Activated T-cell treated with anti-CD3 and anti-CD28 coated beads, Interleukin-2, amount 50 U/mL, for 24 hours (primary cell): ENCODE measurements at places on chromosomes 1 and 21.

- DNase-seq = no peak
Observed at GRCh38 chr21:31265366-31266013, 78.6 kb downstream of the TIAM1 start.

- DNase-seq = no peak
Observed at GRCh38 chr1:34918386-34918976, 11.0 kb downstream of the DLGAP3 start.

- DNase-seq = no peak
Observed at GRCh38 chr1:208318150-208318734, 74.1 kb upstream of the PLXNA2 start.

GRCh38 chr1:242212401-242212800, 213.5 kb upstream of the MAP1LC3C start:
- DNase-seq = no peak

DNA sequence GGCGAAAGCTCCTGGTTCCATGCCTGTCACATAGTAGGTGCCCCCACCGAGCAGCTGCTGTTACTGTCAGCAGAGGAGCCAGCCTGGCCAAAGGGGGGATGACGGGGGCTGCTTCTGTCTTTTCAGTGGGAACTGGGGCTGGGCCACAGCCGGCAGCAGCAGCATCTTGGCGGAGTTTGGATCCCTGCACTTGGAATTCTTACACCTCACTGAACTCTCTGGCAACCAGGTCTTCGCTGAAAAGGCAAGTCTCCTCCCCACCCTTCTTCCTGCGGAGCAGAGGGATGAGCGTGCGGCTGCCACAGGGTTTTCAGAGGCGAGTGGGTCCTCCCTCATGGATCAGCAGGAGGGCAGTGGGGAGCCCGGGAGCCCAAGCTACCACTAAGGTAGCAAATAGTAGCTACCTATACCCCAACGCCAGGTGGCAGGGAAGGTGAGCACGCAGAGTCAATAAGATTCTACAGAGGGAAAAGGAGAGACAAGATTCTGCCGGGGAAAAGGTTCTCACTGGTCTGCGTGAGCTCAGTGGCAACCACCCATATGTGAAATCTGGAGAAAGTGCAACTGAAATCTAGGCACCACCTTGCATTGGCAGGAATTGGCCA, 41.4 kb upstream of the SELENON start:
- DNase-seq = no peak

GRCh38 chr1:238777551-238777950, 608.8 kb upstream of the CHRM3 start:
- DNase-seq = no peak

- DNase-seq = no peak
Observed at GRCh38 chr21:25635310-25635709, 3.7 kb upstream of the JAM2 start.

GRCh38 chr1:115145226-115145625, 55.9 kb upstream of the TSPAN2 start:
- DNase-seq = no peak

DNA sequence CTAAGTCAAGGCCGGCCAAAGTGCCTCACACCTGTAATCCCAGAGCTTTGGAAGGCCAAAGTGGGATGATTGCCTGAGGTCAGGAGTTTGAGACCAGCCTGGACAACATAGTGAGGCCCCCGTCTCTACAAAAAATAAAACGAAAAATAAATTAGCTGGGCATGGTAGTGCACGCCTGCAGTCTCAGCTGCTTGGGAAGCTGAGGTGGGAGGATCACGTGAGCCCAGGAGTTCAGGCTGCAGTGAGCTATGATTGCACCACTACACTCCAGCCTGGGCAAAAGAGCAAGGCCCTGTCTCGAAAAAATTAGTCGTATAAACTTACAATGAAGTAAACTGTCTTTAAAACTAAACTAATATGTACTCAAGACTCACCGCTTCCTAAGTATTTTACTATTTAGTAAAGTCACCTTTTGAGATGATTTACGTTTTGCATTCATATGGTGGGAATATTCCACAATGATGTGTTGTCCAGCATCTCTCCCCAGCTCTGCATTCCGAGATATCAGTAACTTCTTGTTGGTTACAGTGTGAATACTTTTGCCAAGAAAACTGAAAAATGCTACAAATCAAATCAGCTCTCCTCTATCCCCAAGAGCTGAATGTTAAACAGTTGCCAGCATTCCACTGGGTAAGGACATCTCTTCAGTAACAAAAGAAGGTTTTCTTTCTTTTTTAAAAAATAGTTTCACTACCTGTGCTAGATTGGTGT, 84.9 kb upstream of the C21orf91 start:
- no peak for DNase-seq

GRCh38 chr1:202586018-202586821, 124.0 kb downstream of the SYT2 start:
- DNase-seq = no peak

DNA sequence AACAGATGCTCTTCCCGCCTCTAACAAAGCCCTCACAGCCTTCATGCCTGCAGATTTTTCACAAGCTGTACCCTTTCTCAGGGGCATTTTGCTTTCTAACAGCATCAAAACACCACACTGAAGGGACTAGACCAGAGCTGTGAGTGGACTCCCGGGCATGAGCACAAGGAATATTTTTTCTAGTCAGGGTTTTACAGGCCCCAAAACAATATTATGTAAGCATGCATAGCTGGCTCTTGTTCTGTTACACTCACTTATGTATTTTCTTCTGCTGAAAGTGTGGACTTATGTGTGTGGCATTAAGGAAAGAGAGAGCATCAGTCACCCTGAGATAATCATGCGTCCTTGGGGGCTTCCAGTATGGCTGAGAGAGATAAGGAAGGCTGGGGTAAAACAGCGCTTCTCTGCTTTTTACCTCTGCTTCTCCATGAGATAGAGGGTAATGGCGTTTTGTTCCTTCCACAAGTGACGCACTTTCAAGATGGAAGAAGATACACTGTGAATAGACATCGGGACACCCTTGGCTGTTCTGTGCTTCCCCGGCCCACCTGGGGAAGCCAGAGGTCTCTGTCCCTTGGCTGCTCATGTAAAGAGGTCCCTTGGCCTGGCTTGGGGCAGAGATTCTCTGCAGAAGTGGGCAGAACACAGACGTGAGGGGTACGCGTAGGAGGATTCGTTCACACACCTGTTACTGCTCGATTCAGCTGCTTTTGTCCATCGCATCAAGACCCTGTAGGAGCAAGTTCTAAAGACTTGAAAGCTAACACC, 266.7 kb upstream of the RAB4A start:
- DNase-seq = no peak

- DNase-seq = no peak
Observed at GRCh38 chr1:72438270-72438669, 155.9 kb upstream of the NEGR1 start.

DNA sequence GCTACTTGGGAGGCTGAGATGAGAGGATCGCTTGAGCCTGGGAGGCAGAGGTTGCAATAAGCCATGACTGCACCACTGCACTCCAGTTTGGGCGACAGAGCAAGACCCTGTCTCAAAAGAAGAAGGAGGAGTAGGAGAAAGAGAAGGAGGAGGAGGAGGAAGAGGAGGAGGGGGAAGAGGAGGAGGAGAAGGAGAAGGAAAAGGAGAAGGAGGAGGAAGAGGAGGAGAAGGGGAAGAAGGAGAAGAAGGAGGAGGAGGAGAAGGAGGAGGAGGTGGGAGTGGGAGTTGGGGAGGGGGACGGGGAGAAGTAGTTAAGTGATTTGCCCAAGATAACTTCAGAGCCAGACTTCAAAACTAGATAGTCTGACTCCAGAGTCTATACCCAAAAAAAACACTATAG, 55.5 kb upstream of the FOXD3 start:
- no peak for DNase-seq

DNA sequence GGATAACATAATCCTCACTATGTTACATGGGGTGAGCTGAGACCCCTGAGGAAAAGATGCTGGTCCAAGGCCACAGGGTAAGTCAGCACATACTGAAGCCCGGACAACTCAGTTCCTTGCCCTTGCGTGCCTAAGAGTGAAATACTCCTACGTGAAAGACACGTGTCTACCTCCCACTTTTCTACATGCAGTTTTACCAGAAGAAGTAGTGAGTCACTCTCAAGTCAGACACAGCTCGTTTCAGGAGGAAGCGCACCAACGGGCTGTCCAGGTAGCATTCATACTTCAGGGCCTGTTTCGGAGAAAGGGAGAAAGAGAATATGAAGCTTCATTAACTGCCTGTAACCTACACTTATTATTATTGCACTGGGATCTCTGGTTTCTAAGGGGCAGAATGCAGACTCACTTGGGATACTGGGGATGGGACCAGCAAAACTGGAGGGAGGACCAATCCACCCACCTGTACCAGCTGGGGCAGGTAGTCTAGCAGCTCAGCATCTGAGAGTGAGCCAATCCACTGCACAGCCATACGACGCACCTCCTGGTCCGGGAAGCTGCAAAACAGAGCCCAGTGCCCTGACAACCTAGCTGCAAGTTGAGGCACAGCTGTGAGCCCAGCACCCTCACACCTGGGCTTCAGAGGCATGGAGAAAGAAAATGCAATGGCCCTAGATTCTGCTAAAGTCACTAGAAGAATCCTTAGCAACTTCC, 32.4 kb upstream of the PPP1R15B start:
- no peak for DNase-seq

DNA sequence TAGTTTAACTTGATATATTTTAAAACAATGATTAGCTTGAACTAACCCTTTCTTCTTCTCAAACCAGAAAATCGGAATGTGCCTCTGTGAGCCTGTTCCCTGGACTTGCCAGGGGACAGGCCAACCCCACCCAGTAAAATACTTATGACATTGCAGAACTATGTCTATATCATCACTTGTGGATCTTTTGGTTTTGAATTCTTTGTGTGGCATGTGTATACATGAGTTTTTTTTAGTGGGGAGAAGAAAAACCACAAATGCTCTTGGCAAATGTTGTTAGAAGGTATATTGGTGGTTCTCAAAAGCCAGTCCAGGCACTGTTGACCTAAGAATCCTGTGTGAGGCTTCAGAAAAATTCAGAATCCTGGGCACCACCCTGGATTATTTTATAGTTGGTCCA, 347.4 kb downstream of the SIPA1L2 start:
- DNase-seq = no peak

DNA sequence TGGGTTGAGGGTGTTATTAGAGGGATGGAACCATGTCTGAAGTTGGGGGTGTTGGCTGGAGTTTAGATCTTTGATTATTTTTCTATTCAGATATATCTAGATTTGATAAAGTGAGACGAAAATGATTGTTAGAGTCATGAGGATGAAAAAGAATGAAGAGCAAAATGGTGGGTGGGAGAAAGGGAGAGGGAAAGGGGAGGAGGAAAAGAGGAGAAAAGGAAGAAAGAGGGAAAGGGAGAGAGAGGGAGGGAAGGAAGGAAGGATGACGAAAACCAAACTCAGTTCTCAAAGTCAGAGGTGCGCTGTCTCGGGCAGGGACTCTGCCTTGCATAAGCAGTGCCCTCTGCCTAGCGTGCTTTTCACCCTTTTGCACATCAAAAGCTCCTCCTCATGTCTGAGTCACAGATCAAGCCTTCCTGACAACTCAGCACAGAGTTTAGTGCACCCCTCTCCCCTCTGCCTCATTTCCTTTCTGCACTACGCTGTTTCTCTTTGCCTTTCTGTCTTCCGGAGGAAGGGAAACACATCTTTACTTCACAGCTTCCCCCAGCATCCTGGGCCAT, 225.8 kb upstream of the PROX1 start:
- peak; percentile 37 for DNase-seq

GRCh38 chr1:12567288-12567819, 50.7 kb downstream of the DHRS3 start:
- DNase-seq = no peak

DNA sequence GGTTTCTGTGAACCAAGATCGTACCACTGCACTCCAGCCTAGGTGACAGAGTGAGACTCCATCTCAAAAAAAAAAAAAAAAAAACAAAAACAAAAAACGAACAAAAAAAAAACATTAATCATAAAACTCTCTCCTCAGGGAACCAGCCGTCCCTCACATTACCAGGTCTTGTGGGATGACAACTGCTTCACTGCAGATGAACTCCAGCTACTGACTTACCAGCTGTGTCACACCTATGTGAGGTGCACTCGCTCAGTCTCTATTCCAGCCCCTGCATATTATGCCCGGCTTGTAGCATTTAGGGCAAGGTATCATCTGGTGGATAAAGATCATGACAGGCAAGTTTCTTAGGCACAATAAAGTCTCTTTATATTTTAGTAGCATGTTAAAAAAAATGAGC, 32.3 kb upstream of the AGO1 start:
- no peak for DNase-seq

GRCh38 chr1:244866355-244866754, 2.0 kb upstream of the HNRNPU start:
- DNase-seq = no peak

- no peak for DNase-seq
Observed at GRCh38 chr1:116578581-116578980, 7.8 kb upstream of the CD58 start.

DNA sequence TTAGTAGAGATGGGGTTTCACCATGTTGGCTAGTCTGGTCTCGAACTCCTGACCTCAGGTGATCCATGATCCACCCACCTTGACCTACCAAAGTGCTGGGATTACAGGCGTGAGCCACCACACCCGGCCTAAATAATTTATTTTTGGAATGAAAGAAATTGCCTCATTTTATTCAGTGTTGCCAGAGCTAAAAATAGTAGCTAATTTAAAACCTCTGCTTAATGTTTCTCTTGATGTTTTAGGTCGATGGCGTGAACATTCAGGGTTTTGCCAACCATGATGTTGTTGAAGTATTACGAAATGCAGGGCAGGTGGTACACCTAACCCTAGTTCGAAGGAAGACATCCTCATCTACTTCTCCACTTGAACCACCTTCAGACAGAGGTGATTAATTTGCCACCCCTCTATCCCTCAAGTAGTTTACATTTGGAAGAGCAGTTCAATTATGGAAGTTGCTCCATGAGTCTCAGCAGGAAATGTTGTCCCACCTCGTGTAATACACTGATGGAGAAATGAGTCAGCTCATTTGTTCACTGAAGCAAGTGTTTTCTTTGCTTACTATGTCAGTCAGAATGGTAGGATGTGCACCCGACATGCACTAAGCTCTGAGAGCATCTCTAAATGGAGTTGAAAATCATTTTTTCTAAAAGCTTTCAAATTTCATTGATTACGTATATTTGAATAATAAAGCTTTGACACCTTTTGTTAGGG, 54.9 kb downstream of the PATJ start:
- DNase-seq = no peak

DNA sequence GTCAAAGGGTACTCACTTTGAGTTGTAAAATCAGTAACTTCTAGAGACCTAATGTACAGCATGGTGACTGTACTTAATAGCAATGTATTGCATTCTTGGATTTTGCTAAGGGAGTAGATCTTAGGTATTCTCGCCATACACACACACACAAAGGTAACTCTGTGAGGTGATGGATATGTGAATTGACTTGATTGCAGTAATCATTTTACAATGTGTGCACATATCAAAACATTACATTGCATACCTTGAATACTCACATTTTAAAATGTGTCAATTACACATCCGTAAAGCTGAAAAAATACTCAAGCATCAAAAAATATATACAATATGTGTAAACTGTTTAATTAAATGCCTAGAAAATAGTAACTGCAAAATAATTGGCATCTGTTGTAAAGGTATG, 86.0 kb downstream of the SLC35F3 start:
- no peak for DNase-seq

GRCh38 chr1:240100371-240100934, 8.8 kb downstream of the FMN2 start:
- no peak for DNase-seq

- no peak for DNase-seq
Observed at GRCh38 chr1:239717097-239717917, 330.9 kb downstream of the CHRM3 start.
